ENCODE measurements at places on chromosomes 3 and 15.

DNA sequence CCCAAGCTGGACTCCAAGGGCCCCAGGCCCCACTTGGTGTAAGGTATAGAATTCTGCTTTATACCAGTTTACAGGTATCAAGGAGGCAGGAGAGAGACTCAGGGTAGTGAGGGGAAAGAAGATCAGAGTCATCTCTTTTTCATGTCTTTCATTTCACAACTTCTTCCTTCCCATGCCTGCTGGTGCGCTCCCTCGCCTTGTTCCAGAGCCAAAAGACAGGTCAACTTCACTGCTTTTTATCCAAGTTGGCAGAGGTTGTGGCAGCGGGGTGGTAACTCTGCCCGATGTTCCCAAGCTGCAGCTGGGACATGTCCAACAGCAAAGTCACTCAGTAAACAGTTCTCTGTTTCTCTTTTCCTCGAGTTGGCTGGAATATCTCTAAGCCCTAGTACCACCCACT, 86.3 kb upstream of the TCF12 start:
- no peaks in the 10 kb centered on the region for H3K36me3 ChIP-seq
- H3K27me3 ChIP-seq: no peaks in the 10 kb centered on the region
- no peak for DNase-seq
- no peaks in the 10 kb centered on the region for H3K4me1 ChIP-seq

GRCh38 chr3:183468424-183468823, 40.0 kb upstream of the MCF2L2 start:
- no peaks in the 10 kb centered on the region for H3K27me3 ChIP-seq
- H3K27ac ChIP-seq: no peak overlapping the region
- H3K36me3 ChIP-seq: no peaks in the 10 kb centered on the region
- no peak for DNase-seq

GRCh38 chr15:28986108-28986507, 100.3 kb downstream of the APBA2 start:
- H3K4me3 ChIP-seq: no peak overlapping the region
- no peak overlapping the region for H3K27ac ChIP-seq
- no peak for DNase-seq
- H3K36me3 ChIP-seq: no peaks in the 10 kb centered on the region
- no peaks in the 10 kb centered on the region for H3K27me3 ChIP-seq
- H3K4me1 ChIP-seq: no peaks in the 10 kb centered on the region

- peaks cover under 1% of the 10 kb centered on the region for H3K4me1 ChIP-seq
- no peak overlapping the region for H3K4me3 ChIP-seq
Observed at GRCh38 chr15:33131552-33132232, 62.8 kb downstream of the FMN1 start.

DNA sequence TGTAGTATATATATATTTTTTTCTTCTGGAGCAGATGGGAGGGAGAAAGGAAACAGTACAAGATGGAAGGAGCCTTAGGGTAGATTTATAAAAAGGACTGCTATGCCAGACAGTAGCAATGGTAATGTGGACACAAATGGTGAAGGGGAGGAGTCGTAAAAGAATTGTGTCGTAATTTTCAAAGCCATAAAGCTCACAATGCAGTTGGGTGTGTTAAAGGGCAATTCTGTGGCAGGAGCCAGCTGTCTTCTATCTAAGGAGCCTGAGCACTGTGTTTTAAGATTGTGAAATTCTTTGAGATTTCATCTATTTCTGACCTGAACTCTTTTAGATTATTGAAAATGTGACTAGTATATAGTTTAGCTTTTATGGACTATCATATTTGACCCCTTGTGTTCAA, 58.9 kb downstream of the CNOT10 start:
- DNase-seq: peak; percentile 67
- H3K36me3 ChIP-seq: no peaks in the 10 kb centered on the region
- no peak overlapping the region for H3K27ac ChIP-seq
- no peak overlapping the region for H3K4me3 ChIP-seq

- DNase-seq: no peak
- H3K27ac ChIP-seq: no peak overlapping the region
- no peaks in the 10 kb centered on the region for H3K4me1 ChIP-seq
Observed at GRCh38 chr15:63369781-63370180, 11.9 kb downstream of the CA12 start.

GRCh38 chr15:37368961-37369360, 268.6 kb upstream of the MEIS2 start:
- no peaks in the 10 kb centered on the region for H3K36me3 ChIP-seq
- no peaks in the 10 kb centered on the region for H3K4me1 ChIP-seq
- no peak overlapping the region for H3K27ac ChIP-seq

DNA sequence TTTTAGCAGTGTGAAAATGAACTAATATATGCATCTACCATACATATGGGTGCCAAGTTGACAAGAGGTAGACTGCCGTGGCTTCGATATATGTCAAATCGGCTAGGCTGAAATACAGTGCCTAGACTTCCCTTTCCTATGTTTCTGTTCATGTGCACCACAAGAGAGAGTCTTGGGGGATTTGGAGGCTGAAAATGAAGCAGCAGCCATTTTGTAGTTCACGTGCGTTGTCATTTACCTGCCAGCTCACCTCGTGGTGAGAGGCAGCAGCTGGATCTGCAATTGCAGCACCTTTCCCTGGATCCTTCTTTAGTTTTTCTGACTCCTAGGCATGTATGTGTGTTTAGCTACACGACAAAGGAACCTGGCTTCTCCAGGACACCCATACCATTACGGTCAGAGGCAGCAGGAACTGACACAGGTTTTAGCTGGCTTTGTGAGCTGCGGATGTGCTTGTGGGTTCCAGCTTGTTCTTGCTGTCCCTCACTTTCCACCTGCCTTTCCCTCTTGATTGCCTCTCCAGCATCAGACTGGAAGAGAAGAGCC, 40.5 kb upstream of the SIAH2 start:
- no peaks in the 10 kb centered on the region for H3K4me1 ChIP-seq
- no peaks in the 10 kb centered on the region for H3K27me3 ChIP-seq
- DNase-seq: no peak
- no peak overlapping the region for H3K27ac ChIP-seq

DNA sequence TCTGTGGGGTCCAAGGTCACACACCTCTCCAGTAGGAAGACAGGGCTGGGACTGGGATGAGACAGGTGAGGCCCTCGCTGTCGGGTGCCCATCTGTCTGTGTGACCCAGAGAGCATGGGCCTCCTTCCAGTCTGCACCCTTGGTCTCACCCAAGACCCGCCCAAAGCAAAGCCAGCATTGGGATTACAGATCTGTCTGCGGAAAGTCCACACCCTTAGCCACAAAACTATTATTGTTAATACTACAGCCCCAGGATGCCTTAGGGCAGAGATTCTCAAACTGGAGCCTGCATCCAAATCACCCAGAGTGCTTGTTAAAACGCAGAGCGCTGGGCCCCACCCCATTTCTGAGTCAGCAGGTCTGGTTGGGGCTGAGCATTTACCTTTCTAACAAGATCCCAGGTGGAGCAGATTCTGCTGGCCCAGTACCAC, 58.5 kb upstream of the ZNF148 start:
- H3K4me3 ChIP-seq: no peak overlapping the region
- no peak for DNase-seq
- H3K4me1 ChIP-seq: peaks cover 8% of the 10 kb centered on the region
- H3K36me3 ChIP-seq: no peaks in the 10 kb centered on the region
- H3K27me3 ChIP-seq: no peaks in the 10 kb centered on the region

DNA sequence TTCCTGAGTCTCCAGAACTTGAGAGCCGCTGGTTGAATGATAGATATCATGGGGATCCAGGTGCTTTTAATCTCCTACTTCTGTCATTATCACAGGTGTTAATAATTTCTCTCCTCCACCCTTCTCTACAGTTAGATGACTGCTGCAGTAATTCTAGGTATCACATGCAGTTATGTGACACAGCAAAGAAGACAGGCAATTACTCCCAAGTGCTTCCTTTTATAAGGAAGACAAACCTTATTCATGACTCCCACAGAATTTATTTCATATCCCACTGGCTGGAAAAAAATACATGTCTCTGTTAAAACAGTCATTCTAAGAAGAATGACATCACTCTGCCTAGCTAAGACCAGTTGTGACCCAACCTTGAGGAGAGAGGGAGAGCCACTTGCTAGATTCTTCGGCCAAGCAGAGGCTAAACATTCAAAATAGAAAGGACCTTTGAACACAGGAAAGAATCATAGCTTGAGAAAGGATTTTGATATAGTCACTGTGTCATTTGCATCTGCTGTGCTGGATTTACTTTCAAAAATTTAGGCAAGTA, 500.6 kb downstream of the SI start:
- H3K27ac ChIP-seq: no peak overlapping the region
- no peak for DNase-seq
- H3K4me3 ChIP-seq: no peak overlapping the region

GRCh38 chr3:56336023-56336422, 132.2 kb downstream of the ERC2 start:
- H3K36me3 ChIP-seq: no peaks in the 10 kb centered on the region
- no peaks in the 10 kb centered on the region for H3K27me3 ChIP-seq
- H3K4me1 ChIP-seq: no peaks in the 10 kb centered on the region
- DNase-seq: no peak

DNA sequence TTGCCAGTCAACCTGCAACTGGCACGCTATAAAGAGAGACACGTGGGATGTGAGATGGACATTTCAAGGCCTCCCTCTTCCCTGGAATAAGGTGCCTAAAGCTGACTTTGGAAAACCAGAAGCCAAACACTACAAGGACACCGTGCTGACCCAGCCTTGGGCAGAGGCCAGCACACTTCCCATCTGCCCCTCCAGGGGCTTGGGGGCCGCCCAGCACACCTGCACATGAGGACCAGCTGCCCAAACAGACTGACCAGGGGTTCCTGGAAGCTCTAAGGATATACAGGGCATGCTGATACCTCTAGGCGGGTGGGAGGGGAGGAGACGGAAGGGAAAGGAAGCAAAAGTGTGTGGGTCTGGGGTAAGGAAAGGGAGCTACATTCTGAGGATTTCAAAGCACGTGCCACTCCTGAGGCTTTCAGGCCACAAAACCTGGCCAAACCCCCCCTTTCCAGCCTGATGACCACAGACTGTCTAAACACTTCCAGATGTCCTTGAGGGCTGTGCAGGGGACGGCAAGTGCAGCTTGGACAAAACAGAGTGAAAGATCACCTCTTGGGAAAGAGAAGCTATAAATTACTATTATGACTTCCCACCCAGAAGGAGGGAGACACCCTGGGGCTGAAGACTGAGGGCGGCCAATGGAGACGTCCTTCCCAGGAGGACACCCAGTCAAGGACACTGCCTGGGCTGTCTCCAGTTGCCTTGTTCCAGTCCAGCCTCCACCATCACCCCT, 57.9 kb downstream of the ADCY5 start:
- H3K4me3 ChIP-seq: no peak overlapping the region
- no peaks in the 10 kb centered on the region for H3K36me3 ChIP-seq
- H3K27ac ChIP-seq: no peak overlapping the region
- no peak for DNase-seq
- no peaks in the 10 kb centered on the region for H3K27me3 ChIP-seq

DNA sequence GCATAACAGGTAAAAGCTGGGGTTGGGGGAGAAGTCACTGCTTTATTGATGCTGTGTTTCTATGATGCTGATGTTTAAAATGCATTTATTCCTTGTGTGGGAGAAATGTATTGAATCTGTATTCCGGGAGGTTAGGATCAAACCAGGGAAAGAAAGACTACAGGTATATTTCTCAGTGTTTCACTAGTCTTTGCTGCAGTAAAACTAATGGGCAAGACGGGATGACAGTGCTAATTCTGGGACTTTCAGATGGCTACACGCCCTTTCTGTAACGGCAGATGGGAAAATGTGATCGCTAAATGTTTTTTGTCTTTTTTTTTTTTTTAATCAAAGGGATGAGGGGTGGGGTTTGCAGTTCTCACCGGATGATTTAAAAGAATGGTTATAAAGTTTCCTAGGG, 393 bp downstream of the CNTN6 start:
- H3K36me3 ChIP-seq: no peaks in the 10 kb centered on the region
- no peaks in the 10 kb centered on the region for H3K4me1 ChIP-seq
- H3K27ac ChIP-seq: no peak overlapping the region
- no peaks in the 10 kb centered on the region for H3K27me3 ChIP-seq
- DNase-seq: no peak
- H3K4me3 ChIP-seq: no peak overlapping the region

GRCh38 chr3:105427332-105427731, 60.6 kb downstream of the ALCAM start:
- H3K27ac ChIP-seq: no peak overlapping the region
- no peak for DNase-seq
- H3K4me3 ChIP-seq: no peak overlapping the region
- no peaks in the 10 kb centered on the region for H3K36me3 ChIP-seq

GRCh38 chr3:69095636-69096035, 10.9 kb downstream of the ARL6IP5 start:
- H3K4me3 ChIP-seq: no peak overlapping the region
- H3K36me3 ChIP-seq: no peaks in the 10 kb centered on the region
- no peak for DNase-seq
- no peak overlapping the region for H3K27ac ChIP-seq
- H3K4me1 ChIP-seq: no peaks in the 10 kb centered on the region
